ENCODE measurements at places on chromosomes 3 and 15.
A peak's percentile ranks its signal among the peaks of the same experiment; 100 is the strongest.

GRCh38 chr15:26889298-26889898, 22.5 kb downstream of the GABRA5 start:
- peak; percentile 76 for DNase-seq

GRCh38 chr3:138359919-138360868, 11.8 kb downstream of the MRAS start:
- DNase-seq, result no peak

GRCh38 chr3:22536541-22536940, 666.6 kb upstream of the UBE2E2 start:
- no peak for DNase-seq

DNA sequence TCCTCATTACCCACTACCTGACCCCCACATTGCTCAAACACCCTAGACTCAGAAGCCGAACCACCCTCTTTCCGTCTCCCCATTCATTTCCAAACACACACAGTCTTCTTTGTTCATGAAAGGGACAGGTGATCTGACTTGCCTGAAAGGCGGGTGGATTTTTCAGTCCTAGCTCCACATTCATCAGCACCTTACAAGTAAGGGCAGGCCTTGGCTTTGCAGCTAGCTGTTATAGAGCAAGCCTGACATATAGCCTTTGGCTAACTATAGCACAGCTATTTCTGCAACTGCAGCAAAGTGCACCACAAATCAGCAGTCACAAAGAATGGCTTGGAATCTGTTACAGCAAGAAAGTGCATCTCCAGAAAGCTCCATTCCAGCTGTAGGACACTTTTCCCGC, 139.8 kb downstream of the XXYLT1 start:
- DNase-seq, result no peak

DNA sequence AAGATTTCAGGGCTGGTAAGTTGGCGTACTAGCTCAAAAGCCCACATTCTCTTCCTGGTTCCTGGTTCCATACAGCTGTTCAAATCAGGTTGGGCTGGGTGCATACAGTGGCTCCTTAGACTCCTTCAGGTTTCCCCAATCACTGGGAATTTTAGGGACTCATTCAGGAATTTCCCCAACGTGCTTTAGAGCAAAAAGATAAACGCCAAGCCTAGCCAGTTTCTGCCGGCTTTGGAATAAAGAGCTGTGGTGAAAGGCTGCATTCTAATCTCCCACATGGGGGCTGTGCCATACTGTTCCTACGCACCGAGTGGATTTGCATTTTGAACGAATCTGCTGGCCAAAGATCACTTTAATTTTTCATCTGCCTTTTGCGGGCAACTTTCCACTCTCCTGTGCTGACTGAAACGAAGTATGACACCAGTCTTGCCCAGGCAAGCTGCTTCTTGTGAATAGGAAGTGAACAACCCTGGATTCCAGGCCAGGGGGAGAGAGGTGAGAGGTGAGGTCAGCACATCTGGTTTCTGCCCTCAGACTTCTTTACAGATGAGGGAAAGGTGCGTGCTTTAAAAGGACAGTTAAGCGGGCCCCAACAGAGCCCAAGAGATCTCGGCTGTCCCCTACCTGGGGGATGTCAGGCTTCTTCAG, 184.2 kb upstream of the PDZRN3 start:
- DNase-seq, result no peak

GRCh38 chr3:4533489-4534443, 40.6 kb downstream of the ITPR1 start:
- no peak for DNase-seq

- no peak for DNase-seq
These were observed 18.1 kb upstream of the SLC7A14 start for GRCh38 chr3:170603770-170604510.

DNA sequence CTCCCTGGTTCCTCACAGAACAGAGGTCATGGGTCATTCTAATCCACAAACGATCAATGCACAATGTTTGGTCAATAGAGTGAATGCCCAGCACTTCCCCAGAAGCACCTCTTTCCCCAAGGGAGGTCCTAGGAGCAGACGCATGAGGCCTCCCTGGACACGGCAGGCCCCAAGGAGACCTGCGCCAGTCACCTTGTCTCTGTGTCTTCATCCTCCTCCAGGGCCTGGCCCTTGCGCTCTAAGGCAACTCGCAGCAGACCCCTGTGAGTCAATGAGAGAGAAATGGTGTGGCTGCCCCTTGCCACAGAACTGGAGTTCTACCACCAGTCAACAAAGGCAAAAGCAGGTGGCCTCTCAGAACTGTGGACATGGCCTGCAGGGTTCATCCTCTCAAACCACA, 18.1 kb downstream of the ALS2CL start:
- no peak for DNase-seq

DNA sequence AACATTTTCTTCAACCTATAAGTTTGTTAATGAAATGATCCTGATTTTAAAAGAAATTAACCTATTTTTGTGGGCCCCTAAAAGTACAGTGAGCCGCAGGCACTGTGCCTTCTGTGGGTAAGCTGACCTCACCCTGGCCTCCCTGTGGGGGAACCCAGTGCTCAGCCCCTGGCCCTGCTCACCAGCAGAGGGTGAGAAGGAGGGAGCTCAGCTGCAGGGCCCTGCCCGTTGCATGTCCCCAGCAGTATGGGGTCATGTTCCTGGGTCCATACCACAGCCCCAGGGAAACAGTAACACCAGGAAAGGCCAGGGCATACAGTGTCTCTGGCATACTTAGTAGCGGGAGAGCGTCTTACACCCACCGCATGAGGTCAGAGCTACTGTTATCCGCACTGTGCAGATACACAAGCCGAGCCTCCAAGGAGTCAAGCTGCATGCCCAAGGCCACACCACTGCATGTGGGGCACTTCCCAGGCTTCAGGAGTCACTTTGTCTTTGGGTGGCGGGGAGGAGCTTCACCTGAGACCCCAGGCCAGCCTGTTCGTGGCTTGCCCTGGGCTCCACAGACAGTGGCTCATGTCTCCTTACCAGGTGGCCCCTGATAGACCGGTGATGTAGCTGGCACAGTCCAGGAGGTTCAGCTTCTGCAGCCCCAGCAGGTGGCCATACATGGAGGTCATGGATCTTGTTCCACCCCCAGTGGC, 22.6 kb upstream of the EHD4 start:
- no peak for DNase-seq

DNA sequence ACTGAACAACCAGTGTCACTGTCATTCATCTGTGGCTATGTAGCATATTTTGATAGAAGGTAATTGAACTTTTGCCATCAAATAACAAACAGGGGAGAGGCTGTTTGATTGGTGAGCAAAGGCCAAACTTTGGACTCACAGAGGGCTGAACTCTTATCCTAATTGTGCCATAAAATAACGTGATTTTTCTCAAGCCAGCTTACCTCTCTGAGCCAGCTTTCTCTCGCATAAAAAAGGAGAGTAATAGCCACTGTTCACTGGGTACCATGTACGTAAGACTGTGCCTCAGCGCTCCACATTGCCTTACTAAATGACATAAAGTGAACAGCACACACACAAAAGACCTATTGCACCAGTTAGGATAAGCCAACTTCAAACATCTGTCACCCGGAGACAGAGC, 216.9 kb downstream of the LRTM1 start:
- no peak for DNase-seq

- DNase-seq, result peak; percentile 74
These were observed 209.2 kb upstream of the ZPLD1 start for GRCh38 chr3:102225407-102226132.

DNA sequence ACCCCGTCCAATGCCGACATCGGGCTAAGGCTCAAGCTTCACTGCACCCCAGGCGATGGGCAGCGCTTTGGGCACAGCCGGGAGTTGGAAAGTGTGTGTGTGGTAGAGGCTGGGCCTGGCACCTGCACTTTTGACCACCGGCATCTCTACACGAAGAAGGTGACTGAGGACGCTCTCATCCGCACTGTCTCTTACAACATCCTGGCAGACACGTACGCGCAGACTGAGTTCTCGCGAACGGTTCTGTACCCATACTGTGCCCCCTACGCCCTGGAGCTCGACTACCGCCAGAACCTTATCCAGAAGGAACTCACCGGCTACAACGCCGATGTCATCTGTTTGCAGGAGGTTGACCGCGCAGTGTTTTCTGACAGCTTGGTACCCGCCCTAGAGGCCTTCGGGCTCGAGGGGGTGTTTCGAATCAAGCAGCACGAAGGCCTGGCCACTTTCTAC, 1.0 kb downstream of the PDE12 start:
- DNase-seq, result peak; percentile 40

- no peak for DNase-seq
These were observed 189.1 kb downstream of the FAM43A start for GRCh38 chr3:194874783-194875182.

DNA sequence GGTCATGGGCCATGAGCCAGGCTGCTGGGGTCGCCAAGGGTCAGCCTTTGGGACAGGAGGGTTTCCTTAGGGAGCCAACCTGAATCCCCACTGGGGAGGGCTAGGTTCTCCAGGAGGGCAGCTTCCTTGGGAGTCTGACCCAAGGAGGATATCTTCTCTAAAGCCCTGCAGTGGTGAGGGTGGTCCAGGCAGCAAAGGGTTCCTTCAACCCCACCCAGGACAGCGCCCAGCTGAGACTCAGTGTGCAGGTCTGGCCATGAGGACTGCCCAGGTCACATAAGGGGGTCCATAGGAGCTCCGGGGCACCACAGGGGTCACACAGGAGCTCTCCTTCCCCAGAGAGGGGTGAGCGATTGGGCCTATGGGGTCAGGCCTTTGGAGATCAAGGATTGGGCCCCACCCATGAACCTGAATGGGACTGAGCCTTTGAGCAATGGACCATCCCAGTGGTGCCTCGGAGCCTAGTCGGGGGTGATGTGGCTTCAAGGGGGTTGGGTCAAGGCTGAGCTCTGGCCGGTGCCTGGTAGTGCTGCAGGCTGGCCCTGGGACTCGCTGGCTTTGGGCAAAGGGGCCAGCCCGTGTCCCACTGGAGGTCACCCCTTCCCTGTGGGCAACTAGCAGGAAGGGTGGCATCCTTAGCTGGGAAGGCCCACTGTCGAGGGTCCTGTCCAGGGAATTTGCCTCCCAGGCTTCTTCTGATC, 216.5 kb downstream of the SNRPN start:
- peak; percentile 2 for DNase-seq

- DNase-seq, result peak; percentile 93
These were observed 159.8 kb upstream of the CHRNA7 start for GRCh38 chr15:31870328-31871165.

DNA sequence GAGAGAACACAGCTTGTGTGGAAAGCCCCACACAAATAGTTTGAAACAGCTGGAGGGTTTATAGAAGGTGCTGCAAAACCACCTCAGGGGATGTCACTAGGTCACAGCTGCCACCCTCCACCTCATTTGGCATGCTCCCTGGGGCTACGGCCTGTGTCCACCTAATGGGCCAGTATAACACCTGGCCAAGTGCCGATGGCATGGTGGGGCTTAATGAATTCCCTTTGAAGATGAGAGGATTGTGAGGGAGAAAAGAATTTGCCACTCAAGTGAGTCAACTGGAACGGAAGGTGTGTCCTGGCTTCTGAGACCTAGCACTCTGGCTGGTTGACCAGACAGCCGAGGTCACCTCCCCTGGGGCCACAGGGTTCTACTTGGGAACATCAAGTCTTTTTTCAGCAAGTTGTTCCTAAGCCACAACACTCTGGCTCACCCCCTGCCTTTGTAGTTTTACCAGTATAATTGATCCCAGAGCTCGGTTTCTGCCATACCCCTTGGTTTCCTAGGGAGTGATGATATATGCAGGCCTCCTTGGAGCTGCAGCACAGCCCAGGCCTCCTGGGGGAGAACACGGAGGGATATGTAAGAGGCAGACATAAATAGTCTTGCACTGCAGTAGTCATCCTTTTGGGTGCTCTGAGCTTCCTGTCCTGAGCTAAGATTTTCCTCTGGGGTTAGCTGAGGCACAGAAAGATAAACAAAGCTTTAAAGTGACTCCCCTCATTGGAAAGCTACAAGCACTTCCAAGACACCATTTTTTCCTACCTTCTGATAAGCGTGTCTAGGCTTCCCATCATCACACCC, 178.2 kb upstream of the LPP start:
- no peak for DNase-seq

GRCh38 chr15:28914483-28915023, 28.8 kb downstream of the APBA2 start:
- no peak for DNase-seq

- DNase-seq, result no peak
These were observed 62.4 kb upstream of the TOPAZ1 start for GRCh38 chr3:44179246-44179645.

GRCh38 chr3:23232016-23232415, 28.9 kb downstream of the UBE2E2 start:
- no peak for DNase-seq

DNA sequence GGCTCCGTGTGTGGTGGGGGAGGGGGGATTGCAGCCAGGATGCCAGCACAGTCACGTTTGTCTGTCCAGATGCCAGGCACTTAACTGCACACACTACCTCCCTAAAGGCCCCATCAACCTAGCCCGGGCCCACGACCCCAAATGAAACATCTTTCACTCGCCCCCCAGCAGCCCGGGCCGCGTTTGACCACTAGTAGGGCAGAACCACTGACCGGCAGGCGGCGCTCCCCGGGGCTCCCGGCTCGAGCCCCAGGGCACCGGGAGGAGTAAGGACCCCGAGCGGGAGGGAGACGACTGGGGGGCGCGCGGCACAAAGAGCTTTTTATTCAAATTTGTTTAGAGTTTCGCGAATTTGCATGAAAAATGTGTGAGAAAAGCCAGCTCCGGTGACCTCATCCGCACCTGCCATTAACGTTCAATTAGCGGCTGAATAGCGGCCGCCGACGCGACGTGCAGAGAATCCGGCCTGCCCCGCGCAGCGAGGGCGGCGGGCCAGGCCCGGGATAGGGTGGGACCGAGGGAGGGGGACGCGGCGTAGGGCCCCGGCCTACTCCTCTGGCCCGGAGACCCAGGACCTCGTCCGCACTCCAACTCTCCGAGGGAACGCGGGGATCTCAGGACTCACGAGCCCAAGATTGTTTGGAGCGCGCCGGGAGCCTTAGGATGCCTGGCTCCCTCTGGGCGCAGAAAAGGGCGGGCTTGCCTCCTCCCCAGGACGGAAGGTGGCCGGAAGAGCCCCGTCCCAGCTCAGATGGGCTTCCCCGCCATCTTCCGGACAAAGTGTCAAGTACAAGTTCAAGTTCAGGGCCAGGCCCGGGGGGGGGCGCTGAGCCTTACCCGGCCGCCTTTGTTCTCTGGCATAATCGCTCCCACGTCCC, 64.9 kb upstream of the POLG start:
- peak; percentile 48 for DNase-seq

DNA sequence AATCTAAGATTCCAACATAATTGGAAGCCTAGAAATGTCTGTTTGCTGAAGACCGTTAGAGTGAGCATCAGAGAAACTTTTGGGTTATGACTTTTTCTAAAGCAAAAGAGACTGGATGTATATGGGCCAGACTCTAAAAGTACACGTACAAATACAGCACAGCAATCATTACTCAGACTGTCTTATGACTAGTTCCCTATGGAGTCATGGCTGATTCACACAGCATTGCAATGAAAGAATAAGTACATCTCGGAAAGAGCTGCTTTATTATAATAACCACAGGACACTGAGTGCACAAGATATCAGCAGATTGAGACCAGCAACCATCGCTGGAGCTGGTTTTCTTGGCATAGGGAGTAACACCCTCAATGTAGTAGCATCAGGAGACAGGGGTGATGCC, 618.6 kb downstream of the NLGN1 start:
- no peak for DNase-seq

DNA sequence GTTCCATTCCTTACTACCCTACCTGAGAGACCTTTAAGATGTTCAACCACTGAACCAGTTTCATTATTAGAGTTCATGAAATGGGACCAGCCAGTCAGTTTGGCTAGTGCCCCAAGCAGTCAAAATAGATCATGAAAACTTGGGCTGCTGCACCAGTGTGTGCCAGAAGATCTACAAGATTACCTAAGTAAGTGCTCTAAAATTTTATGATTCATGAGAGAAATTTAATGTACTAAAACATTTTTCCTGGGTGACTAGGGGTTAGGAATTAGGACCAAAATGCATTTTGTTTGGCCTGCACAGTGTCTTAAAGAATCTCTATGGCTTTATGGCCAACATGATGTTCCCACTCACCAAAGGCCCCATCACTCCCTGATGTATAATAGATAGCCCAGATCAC, 214.7 kb downstream of the ATP8B4 start:
- no peak for DNase-seq
